ENCODE measurements at places on chromosomes 2 and 18.

DNA sequence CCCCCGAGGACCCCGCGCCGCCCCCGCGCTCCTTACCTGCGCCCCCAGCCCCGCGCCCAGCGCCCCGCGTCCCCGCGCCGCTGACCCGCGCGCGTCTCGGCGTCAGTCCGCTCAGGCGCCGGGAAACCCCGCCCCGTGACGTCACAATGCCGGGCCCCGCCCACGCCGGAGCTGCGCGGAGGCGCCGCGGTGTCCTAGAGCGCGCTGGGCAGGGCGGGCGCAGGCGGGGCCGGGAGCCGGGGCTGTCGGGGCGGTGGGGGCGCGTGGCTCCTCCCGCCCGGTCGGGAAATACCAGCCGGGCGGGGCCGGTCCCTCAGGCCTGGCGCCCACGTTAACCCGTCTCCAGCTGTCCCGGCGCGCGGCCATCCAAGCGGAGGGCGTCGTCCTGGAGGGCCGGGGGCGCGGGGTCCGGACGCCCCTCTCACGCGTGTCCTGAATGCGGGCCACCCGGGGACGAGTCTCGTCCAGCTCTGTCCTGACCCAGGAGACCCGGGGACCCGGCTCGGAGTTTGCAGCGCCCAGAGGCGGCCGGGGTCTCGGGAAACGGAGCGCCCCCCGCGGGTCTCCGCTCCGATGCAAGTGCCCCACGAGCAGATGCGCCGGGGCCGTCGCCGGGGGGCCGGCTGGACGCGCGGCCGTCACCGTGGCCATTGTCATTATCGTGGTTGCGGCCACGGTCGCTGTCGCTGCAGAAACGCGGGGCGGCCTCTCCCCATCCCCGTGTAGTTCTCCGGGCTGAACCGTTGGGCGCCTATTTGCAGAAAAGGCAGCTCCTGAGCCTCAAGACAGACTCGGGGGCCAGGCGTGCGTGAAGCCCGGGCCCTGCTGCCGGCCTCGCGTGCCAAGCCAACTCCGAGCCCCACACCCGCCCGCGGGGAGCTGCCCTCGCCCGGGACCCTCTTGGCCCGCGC lies at the start of gene SLC66A2:
TSS of gene SLC66A2 (minus strand) at position 109 of the 911 bp plus-strand sequence. CDS start 727 bp downstream, outside the sequence.
- DNase-seq = peak; percentile 91

GRCh38 chr18:60485201-60485600 lies 112.6 kb upstream of the MC4R start:
- DNase-seq = no peak

- DNase-seq = peak; percentile 90
Observed at GRCh38 chr2:120253021-120253882, 600 bp downstream of the RALB start.

DNA sequence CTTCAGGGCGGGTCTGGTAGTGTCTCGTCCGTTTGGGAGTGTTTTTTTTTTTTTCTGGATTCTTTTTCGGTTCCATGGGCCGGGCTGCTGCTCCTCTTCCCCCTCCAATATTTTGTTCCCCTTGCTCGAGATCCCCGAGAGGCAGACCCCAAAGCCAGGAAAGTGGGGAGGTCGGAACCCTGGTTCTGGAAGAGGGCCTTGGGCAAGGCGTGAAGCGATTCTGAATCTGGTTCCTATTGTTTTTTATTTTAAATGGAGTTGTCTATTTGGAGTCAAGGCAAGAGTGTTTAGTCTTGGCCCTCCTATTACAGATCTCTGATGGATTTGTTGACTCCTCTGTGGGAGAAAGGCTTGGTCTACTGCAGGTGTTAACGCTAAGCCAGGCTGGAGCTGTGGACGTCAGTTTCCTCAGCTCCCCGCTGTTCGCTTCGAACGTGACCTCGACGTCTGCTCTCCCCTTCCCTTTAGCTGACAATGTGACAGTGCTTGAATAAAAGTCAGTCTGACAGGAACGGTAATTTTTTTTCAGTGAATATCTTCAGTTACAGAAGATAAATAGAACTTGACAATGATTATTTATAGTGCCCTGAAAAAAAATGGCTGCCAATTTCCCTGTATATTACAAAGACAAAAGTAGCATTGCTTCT lies 683 bp upstream of the DNAJC27 start:
- peak; percentile 69 for DNase-seq

GRCh38 chr2:131031431-131031841 lies 61.8 kb downstream of the FAM168B start:
- no peak for DNase-seq

GRCh38 chr2:47560107-47560819 lies 157.3 kb downstream of the MSH2 start:
- DNase-seq = no peak

- no peak for DNase-seq
Observed at GRCh38 chr2:60052601-60053000, 500.9 kb downstream of the BCL11A start.

GRCh38 chr18:48713309-48713708 lies 174.5 kb downstream of the CTIF start:
- DNase-seq = no peak

DNA sequence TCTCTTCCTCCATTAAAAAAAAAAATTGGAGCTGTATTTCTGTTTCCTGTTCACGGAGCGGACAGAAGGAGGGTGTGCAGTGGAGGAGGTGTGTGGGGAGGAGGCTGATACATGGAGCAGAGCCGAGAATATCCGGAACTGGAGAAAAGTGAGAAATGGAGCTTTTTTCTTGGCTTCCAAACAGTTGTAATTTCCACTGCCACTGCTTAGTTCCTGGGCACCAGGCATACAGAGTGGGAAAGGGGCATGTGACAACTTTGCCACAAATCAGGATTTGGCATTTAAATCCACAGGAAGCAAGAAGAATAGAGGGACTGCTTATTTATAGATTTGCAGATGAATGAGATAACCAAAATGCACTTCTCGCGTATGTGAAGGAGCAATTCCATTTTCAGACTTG lies 71.2 kb downstream of the BCL11A start:
- peak; percentile 30 for DNase-seq

GRCh38 chr18:61209801-61210200 lies 123.4 kb upstream of the CDH20 start:
- DNase-seq = no peak

DNA sequence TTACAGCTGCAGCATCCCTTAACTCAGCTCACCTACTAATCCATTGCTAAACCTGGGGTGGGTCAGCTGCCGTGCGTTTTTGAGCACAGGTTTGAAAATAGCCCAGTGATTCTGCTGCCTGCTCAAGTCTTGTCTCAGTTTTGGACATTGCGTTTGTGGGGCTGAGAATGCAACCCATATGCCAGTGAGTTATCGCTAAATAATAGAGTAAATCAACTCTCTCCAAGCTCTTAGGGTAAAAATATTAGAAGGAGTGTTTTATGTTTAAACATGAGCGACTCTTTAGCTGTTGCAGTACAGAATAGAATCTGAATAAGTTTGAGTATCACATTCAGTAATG lies 2.1 kb downstream of the TSHZ1 start:
- no peak for DNase-seq

DNA sequence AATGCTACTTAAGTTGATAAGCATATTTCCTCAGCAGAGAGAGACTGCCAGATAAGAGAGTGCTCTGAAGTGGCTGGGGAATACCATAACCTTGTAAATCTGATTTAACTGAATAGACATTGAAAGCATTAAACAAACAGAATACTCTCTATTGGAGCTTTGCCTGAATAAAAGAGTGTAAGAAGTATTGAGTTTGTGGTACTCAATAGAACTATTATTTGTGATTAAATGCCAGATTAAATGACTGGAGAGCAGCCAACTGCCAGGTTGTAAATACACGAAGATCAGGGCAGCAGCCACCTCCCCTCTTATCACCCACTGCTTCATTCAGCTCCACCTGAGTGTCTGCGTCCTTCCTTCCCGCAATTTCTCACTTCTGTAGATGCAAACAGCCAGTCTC lies 373.6 kb downstream of the DCDC2C start:
- no peak for DNase-seq

- no peak for DNase-seq
Observed at GRCh38 chr18:52163478-52163877, 176.5 kb upstream of the DCC start.

GRCh38 chr2:40123326-40123725 lies 328.6 kb downstream of the SLC8A1 start:
- DNase-seq = no peak

- no peak for DNase-seq
Observed at GRCh38 chr18:7635948-7636347, 68.8 kb downstream of the PTPRM start.

GRCh38 chr2:86371527-86371926 lies 34.1 kb upstream of the REEP1 start:
- DNase-seq = no peak

- DNase-seq = no peak
Observed at GRCh38 chr18:31398191-31398590, 21.6 kb downstream of the DSG4 start.

GRCh38 chr18:22342625-22343024 lies 75.1 kb downstream of the CTAGE1 start:
- no peak for DNase-seq

DNA sequence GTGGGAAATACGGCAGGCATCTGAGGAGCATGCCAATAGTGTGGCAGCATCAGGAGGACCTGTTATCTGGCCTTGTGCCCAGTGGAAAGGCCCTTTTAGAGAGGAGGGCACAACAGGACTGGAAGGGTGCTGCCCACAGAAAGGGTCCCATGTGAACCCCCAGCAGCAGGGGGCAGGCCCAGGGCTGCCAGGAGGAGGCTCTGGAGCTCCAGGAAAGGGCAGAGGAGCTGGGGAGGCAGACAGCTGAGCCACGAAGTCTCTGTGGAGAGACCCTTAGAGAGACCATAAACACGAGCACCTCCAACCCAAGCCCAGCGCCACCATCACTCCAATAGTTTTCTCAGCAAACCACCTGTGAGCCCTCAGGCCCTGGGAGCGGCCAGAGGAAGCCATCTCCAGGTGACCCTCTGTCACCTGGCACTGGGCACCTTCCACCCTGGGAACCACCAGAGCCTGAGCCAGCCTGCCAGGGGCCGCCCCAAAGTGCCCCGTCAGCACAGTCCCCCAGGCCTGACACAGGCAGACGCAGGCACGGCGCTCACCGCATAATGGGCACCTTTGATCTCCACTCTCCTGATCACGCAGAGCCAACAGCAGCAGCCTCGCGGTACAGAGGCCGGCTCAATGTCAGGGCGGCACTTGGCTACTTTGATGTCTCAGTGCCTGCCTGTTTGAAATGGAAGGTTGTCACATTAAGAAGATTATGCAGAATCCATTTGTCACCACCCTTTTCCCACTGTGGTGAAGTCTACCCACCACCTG lies 162.5 kb upstream of the RAB6C start:
- DNase-seq = no peak

DNA sequence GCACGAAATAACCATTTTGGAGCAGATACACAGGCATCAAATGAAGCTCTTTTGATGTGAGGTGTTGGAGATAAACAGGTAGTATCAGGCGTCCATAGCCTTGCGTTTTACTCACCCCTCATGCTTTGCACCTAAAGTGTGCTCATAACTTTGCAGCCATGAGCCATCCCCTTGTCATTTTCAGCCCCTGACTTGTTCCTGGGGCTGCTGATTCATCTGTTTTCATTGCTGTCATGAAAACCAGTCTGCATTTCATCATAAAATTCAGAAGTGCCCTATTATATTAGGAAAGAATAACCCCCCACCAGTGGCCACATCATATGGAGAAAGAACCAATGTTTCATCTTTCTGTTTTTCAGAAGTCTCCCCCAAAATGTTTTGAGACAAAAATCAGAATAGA lies 329.7 kb upstream of the NRP2 start:
- no peak for DNase-seq

DNA sequence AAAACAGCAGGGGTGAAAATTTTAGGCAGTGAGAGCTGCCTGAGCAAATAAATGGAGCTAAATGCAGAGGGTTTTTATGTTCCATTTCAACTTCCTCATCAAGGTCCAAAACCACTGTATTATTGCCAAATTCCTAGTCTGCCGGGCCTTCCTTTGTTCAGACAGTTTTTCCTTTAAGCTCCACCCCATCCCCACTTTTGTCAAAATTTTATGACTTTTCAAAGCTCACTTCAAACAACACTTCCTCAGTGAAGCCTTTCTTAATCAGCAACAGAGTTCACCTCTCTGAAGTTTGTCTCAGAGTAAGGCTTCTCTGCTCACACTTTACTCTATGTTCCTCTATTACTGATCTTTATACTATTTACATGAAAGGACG lies 81.3 kb downstream of the CERKL start:
- no peak for DNase-seq

DNA sequence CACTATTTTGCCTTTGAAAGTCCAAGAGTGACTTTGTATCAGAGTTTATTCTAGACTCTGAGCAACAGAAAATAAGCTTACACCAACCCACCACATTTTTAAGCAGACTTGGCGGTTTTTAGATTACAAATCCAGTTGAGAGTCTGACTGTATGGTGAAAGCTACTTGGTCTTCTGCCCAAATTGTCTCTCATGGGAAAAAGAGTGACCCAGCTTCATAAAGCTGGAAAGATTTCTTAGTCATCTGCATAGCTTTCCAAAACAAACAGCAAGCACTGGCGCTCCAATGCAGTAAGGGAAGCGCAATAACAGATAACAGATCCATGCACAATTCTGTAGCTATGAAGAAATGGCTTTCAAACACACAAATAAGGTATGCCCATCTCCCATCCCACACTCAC lies 7.1 kb downstream of the DSG1 start:
- DNase-seq = no peak

DNA sequence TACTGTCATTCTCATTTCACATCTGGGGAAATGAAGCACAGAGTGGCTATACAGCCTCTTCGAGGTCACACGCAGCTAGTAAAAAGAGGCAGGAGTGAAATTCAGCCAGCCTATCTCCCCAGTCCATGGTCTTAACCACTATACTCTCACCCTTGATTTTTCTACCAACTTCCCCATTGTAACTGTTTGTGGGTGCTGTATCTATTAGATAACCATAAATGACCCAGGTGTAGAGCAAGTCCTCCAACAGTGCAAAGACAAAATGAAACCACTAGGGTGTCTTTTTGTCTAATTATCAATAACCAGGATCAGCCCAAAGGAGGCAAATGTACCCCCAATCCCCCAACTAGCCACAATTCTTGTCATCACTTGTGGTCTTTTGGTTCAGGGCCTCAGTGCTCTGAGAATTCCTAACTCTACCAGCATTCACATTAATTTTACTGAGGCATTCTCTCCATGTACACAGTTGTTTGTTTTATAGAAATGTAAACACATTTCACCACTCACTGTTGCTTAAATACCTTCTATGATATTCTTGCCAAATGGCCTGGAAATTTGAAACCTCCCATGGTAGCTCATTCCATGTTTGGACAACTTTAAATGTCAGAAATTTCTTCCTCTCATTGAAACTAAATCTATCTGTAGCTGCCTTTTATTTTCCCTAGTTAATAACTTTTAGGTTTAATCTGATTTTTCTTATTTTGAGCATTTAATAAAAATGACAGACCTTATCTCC lies 58.7 kb downstream of the SLC40A1 start:
- DNase-seq = no peak

DNA sequence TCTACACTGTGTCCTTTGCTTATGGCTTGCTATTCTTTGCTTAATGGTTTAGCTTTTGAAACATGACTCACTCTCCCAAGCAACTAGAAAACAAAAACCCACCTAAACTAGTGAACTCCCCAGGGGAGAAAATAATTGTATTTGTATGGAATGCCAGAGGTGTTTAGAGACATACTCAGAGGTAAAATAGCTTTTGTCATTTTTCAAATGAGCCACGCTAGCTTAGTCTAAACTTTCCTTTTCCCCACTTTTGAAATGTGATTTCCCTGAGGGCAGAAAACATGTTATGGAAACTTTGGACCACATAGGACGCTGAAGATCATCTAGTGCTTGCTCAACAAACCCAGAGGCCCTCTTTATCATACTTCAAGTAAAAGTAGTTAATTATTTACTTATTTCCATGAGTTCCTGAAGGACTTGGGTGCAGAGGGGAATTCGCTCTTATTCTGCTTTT lies 16.5 kb upstream of the CYTIP start:
- DNase-seq = no peak

Measured in Ammon's horn (tissue), 1 donor.